ENCODE measurements at places on chromosomes 6 and 20.

GRCh38 chr20:24694727-24695528 lies 225.5 kb downstream of the SYNDIG1 start:
- no peak for DNase-seq

DNA sequence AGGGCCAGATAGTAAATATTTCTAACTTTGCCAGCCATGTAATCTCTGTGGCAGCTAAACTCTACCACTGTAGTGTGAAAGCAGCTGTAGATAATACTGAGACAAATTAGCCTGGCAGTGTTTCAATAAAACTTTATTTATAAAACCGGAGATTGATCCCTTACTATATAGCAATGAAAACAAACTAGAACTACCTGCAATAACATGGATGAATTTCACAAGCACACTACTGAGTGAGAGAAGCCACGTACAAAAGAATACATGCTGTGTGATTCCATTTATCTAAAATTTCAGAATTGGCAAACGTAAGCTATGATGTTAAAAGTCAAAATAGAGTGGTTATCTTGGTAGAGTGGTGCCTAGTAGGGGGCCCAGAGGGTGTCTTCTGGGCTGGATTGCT lies 198.7 kb upstream of the SGK1 start:
- DNase-seq: no peak

- no peak for DNase-seq
Observed at GRCh38 chr20:51961964-51962761, 159.8 kb upstream of the SALL4 start.

DNA sequence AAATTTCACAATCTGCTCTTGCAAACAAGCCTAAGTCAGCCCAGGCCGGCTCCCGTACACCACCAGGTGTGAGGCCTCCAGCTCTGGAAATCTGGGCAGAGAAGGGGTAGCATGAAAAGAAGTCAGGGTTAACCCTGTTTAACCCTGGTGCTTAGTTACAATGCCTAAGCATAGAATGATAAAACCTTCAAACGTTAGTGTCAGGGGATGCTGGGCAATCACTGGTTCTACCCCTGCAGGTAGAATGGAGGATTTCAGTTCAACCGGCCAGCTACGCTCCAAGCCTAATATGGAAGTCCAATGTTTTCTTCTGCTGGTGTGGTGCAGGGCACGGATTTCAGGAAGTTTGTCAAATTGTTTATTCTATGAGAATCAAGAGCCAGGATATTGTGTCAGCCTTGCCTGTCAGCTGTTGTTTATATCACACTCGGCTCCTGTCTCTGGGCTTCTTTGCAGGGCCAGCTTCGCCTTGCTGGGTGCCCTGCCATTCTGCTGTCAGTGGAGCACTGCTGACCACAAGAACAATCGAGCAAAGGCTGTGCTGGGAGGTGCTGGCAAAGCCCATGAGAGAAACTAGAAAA lies 20.2 kb upstream of the CD93 start:
- DNase-seq: no peak

DNA sequence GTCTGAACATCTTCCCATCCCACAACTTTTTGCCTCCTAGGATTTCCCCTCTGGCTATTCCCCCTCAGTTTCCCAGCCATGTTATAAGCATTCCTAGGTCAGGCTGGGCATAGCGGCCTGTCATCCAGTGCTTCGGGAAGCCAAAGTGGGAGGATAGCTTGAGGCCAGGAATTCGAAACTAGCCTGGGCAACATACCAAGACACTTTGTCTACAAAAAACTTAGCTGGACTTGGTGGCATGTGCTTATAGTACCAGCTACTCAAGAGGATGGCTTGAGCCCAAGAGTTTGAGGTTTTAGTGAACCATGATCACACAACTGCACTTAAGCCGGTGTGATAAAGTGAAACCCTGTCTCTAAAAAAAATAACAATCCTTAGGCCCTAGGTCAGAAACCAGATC lies 447.4 kb downstream of the KIF16B start:
- no peak for DNase-seq

DNA sequence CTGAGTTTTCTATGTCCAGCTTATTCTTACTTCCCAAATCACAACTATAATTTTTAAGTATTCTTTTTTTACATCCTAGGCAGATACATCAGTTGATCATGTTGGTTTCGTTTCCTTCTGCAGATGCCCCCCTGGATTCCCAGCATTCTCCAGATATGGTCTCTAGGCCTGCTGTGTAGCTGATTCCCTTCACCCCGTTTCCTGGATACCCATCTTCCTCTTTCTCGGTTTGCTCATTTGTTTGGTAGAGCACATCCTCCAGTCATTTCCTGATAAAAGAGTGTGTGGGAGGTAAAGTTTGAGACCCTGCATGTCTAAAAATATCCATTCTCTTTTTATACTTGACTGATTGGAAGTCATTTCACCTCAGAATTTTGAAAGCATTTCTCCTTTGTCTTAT lies 66.4 kb downstream of the ANKS1A start:
- no peak for DNase-seq

- no peak for DNase-seq
Observed at GRCh38 chr6:14660806-14661579, 543.4 kb downstream of the CD83 start.

DNA sequence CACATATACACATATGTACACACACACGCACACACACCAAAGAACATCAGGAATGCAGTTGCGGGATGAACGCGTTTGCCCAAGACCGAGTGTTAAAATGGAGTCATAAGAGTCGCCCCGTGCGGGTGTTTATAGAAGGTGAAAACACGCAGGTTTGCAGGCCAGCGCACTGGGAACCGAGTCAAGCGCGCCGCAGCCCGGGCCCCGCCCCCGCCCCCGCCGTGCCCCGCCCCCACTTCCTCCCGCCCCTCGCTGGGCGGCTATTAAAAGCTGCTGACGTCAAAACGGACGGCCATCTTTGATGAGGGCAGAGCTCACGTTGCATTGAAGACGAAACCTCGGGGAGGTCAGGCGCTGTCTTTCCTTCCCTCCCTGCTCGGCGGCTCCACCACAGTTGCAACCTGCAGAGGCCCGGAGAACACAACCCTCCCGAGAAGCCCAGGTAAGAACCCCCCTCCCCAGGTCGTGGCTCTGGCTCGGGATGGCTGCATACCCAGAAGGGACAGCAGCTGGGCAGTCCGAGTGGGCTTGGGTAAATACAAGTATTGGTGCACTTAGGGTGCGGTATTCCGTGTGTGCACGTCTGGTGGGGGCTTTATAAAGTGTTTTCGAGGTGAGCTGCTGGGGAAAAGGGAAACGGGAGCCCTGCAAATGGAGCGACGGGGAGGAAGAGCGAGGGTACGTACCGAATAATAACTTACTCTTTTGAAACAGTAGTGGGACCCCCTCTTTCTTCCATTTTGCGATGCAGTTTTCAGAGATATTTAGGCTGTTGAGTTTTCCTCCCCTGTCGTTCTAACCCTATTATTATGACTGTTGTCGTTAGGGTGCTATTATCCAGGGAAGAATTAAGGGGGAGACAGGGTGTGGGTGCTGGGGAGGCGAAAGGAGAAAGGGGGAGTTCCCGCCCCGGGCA lies at the start of gene SNAP25:
Gene SNAP25 (plus strand): TSS at position 295 of the 916 bp plus-strand sequence. CDS start 56,662 bp downstream, outside the sequence.
- peak; percentile 11 for DNase-seq

DNA sequence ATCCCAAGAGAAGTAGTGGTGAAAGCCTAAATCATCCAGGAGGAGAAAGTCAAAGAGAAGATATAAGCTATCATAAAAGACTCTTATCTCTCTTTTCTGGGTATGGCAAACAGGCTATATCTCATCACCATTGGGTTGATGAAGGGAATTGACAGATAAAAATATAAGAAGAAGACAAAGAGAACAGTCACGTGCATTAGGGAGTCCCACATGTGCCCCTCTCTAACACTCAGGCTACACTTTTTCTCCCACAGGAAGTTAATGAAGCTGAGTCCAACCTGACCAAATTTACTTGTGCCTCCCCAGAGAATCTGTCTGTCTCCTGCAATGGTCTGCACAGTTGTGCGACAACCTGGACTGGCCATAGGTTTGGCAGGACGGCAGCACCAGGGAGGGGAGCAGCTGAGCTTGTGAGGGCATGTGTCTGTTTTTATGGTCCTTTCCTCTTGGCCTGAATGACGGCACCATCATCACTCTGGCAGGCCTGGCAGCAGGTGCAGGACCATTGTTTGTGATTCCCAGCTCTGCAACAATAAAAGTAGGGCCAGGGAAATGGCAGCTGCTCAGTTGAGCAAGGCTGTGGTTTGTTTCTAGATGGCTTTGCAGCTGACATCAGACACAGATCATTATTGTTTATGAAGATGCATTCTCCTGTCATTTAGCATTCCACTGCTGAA lies 144.5 kb upstream of the MCHR2 start:
- DNase-seq: no peak

DNA sequence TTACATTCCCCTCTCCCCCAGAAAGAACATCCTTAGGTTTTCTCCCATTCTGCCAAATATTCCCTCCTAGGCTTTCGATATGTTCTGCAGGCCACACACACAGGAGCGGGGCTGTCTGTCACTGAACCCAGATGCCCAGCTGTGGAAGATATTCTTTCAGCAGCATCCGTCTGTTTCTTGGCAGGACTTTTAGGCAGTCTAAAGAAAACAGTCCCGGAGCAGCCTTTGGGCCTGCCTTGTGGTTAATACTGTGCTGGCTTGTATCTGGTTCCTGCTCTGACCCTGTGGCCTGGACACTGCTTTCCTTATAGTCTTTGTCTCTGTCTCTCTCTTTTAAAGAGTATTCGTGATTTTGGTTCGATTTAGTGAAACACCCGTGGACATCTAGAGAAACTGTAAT lies 94.6 kb upstream of the SUPT3H start:
- no peak for DNase-seq

GRCh38 chr6:82882363-82883023 lies 183.1 kb downstream of the UBE3D start:
- no peak for DNase-seq

DNA sequence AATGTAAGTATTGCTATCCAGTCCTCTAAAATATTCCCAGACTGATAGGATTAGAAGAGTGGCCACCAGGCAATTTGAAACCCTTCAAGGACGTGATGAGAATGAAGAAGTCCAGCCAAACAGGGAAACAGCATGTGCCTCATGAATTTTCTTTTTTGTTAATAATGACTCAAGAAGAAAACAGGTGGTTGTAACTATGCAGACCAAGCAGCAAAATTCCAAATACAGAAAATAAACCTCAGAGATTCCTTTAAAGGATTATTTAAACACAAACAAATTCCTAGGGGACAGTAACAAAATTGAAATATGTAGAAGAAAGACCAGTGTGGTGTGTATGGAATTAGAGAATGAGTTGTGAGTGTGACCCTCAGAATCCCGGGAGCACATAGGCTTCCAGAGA lies 239.2 kb downstream of the KCNQ5 start:
- DNase-seq: no peak

- no peak for DNase-seq
Observed at GRCh38 chr6:52042141-52042885, 45.1 kb downstream of the PKHD1 start.

DNA sequence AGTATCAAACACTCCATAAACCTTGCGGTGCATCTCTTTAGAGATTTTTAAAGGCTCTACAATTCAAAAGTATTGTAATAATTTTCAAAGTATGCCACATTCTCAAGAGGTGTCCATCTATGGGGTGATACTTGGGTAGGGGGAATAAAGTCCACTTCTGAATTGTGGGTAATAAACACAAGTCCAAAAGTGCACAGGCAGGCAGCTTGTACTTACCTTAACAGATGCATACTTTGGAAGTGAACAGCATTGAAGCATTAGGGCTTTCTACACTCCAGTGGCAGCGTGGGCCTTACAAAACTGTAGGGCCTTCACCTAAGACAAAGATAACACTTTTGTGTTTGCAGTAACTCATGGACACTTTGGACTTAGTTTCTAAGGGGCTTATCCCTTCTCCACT lies 58.6 kb downstream of the AIG1 start:
- DNase-seq: no peak

- peak; percentile 8 for DNase-seq
Observed at GRCh38 chr20:1434571-1435336, 31.9 kb downstream of the NSFL1C start.

GRCh38 chr6:111503194-111503593 lies 20.2 kb upstream of the REV3L start:
- DNase-seq: no peak

- no peak for DNase-seq
Observed at GRCh38 chr20:49862607-49863200, 50.1 kb downstream of the SLC9A8 start.

DNA sequence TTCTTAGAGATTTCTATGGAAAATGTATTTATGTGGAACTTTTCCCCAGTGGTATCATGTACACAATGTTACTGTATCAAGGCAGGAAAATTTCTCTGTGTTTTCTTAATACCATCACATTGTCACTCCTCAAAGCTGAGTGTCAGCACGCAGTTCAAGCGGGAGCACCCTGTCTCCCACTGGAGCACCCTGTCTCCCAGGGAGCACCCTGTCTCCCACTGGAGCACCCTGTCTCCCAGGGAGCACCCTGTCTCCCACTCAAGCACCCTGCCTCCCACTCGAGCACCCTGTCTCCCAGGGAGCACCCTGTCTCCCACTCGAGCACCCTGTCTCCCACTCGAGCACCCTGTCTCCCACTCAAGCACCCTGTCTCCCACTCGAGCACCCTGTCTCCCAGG lies 51.3 kb downstream of the PSMG4 start:
- no peak for DNase-seq

GRCh38 chr6:112173221-112173804 lies 81.1 kb downstream of the LAMA4 start:
- DNase-seq: no peak

GRCh38 chr6:33677143-33677660 lies 34.3 kb downstream of the UQCC2 start:
- no peak for DNase-seq

DNA sequence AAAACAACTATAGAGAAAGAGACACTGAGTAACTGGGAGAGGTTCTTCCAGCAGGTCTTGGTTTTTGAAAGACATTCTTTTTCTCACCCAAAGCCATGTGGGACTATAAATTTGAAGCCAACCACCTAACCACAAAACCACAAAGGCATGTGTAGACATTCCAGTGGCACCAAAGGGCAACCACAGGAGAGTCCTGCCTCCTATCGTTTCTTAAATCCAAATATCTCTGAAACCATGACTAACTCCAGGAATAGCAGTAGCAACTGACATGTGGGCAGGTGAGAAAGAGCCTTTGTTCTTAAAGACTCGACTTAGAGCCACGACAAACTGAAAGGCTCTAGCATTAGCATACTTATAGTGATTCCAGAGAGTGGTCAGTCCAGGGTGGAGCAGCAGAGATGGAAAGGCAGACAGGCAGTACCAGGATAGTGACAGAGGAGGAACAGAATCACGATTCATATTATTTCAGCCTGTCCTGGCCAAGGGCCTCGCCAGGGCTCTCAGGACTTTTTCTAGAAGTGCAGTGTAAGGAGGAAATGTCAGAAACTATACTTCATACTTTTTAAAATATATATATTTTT lies 9.4 kb upstream of the COL9A1 start:
- DNase-seq: no peak

Measured in stimulated activated CD8-positive, alpha-beta memory T cell treated with anti-CD3 and anti-CD28 coated beads, Interleukin-15, amount 100 ng/mL, for 24 hours (primary cell).